ENCODE measurements at places on chromosomes 3 and 15.

DNA sequence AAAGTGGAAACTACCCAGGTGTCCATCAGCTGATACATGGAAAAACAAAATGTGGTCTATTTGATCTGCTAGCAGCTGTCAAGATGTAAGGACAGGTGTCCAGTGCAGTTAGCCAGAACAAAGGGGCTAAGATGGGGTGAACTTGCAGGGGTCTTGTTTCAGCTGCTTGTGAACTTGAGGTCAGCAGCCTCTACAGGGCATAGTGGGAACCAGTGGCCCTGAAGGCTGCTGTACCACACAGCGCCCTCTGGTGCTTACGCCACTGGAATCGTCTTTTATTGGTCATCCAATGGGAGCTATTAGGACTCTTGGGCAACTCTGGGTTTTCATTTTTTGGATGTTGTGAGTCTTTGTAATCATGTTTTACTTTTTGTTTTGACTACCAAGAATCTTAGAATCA lies 62.2 kb upstream of the CTSH start:
- peak; percentile 24 for DNase-seq

DNA sequence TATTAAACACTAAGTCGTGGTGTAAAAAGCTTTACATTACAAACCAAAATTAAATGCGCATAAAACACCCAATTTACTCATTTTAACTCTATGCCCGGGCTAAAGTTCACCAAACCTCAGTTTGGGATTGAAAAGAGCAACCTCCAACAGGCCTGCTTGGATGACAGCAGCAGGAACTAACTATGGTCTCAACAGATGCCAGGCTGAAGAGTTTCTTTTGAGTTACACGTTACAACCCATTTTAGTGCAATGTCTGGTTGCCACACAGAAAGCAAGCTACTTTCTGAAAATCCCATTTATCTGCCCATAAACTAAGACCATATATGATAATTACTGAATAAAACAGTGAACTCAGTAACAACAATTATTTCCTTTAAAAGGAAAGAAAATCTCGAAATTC lies 2.2 kb downstream of the SATB1 start:
- no peak for DNase-seq

DNA sequence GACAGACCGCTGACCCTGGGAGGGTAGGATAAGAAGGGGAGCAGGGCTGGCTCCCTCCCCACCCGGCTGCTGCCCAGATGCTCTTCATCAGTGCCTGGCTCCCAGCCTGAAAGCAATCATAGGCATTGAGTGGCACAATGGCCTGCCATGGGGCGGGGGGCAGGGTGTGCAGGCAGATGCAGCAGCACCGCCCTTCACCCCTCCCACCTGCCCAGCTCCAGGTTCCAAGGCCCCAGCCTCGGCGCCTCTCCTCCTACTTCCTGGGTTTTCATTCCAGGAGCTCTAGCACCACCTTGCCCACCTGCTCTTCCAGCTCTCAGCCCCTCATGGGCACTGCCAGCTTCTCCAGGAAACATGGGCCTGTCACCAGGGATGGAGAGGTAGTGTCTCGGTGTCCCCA lies 101.7 kb downstream of the MEGF11 start:
- DNase-seq: no peak

- DNase-seq: no peak
Observed at GRCh38 chr3:195105389-195105788, 165.6 kb downstream of the XXYLT1 start.

GRCh38 chr15:87634361-87634760 lies 622.2 kb downstream of the NTRK3 start:
- no peak for DNase-seq
